Cerebellar nuclear complex (tissue), 1 donor: ENCODE measurements at places on chromosomes 12 and 14.

DNA sequence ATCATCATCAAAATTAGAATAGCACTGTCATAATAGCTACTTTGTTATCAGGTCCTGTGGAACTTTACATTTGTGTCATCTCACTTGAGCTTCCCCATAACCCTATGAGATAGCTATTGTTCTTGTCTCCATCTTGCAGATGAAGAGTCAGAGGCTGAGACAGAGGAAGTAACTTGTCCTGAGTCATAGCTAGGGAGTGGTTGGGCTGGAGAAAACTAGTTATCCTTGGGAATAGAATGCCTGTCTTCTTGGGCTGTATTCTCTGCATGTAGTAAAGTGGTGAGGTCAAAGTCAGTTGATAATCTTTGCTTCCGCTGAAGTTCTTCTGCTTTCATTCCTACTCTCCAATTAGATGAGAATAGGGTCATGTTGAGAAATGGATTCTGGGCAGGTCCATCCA, 117.0 kb downstream of the SMOC1 start:
- no peak for DNase-seq

GRCh38 chr12:89245090-89245489, 107.2 kb downstream of the DUSP6 start:
- DNase-seq: no peak

DNA sequence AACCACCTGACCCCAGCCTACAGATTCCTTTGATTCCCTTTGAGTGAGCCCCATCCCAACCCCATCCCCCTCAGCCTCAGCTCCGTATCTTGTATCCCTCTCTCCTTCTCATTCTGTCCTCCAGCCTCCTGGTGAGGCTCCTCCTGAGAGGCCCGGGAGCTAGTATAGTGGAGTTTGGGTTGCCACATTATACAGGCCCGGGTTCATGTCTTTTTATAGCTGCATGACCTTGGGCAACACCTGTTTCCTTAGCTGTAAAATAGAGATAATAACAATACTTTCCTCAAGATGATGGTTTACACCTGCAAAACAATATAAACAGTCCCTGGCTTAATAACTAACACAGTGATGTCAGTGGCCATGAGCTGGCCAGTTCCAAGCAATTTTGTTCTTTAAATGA, 89.8 kb downstream of the STAB2 start:
- DNase-seq: no peak

GRCh38 chr12:89041078-89041477, 311.2 kb downstream of the DUSP6 start:
- DNase-seq: no peak

DNA sequence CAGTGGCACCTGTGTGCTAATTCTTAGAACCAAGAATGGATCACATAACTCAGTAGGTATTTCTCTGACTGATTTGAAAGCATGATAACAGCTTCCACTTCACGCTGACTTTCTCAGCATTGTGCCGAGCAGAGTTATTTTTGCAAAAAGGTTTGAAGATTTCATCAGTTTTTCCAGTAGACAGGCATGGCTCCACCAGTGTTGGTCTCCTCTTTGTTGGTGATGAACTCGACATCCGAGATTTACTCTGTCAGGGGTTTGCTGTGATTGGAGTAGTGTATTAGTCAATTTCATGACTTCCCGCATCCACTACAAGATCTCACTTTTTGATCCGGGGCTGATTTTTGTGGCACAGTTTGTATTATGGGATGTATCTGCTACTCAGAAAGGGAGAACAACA, 85.3 kb downstream of the PRKCH start:
- no peak for DNase-seq

- no peak for DNase-seq
Measured at GRCh38 chr14:89117012-89117411, 292.6 kb downstream of the TTC8 start.

DNA sequence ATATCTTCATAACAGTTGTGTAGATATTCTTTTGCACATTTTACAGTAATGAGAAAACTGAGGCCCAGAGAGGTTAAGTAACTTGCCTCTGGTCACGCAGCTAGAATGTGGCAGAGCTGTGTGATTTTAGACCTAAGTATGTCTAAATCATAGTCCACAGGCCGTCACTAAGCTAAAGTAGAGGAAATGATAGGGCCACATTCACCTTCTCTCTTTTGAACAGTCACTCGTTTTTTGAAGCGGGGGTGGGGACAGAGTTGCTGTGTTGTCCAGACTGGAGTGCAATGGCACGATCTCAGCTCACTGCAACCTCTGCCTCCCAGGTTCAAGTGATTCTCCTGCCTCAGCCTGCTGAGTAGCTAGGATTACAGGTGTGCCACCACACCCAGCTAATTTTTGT, 68.5 kb downstream of the RASSF3 start:
- no peak for DNase-seq

DNA sequence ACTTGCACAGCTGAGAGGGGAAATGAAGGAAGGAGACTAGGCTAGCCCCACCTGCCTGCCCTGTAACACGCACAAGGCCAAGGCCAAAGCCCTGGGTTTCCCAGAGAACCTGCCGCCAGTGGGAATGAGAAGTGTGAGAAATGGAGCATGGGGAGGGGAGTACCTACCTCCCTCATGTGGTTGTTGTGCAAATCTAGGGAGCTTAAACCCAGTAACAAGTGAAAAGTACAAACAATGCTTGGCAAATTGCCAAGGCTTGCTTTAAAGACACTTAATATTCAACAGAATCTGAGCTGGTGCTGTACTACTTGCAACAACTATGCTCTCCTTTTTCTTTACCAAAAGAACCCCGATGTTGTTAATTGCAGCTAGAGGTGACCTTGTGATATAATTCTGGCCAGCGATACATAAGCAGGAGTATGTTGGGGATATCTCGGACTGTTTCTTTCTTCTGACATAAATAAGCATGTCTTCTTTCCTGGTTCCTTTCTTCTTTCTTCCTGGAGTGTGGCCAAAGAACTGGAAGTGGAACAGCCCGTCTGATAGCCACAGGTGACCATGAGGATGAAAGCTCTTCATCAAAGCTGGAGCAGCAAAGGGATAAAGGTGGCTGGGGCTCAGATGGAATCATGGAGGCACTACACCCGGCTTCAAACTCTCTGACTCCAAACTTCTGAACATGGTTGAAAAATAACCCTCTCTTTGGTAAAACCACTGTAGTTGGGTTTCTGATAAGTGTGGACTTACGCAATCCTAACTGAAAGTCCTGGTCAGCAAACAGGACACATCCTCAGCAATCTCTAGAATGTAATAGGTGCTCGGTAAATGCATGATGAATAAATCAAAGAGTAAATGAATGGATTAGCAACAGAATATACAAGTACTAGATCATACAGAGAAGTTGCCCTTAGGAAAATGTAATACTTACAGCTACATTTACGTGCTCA, 207.9 kb downstream of the NUAK1 start:
- no peak for DNase-seq

GRCh38 chr14:103314496-103315277, 19.4 kb upstream of the EIF5 start:
- DNase-seq: no peak

DNA sequence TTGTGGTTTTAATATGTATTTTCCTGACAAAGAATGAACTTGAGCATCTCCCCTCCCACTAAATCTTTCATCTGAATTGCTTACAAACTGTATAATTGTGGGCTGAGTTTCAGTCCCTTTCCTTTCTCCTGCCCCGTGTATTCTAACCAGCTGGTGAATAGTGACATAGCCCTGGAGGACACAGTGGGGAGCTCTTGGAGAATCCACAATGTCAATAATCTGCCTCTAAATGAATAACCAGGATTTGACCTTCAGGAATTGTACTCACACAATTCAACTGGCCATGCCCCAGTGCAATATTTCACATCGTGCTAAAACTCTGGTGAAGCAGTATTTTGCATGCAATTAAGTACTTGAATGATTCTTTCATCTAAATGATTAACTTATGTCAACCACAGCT, 177.2 kb downstream of the C12orf42 start:
- no peak for DNase-seq

GRCh38 chr12:67430708-67431335, 161.7 kb downstream of the CAND1 start:
- no peak for DNase-seq

- DNase-seq: no peak
Measured at GRCh38 chr14:43166163-43166562, 1340.9 kb downstream of the FSCB start.

DNA sequence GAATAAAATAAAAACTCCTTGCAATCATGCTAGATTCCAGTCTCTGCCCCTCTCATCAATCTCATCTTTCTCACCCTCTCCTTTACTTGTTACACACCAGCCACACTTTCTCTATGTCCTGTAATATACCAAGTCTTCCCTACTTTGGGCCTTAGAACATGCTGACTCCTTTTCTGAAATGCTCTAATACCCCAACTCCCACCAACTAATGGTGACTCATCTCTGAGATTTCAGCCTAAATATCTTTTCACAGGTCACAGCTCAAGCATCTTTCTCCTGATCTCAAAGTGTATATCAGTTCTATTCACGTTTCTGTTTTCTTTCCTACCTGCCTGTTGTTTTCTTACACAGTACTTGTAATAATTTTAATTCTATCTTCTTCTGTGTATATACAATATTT, 378.9 kb upstream of the PRICKLE1 start:
- no peak for DNase-seq

DNA sequence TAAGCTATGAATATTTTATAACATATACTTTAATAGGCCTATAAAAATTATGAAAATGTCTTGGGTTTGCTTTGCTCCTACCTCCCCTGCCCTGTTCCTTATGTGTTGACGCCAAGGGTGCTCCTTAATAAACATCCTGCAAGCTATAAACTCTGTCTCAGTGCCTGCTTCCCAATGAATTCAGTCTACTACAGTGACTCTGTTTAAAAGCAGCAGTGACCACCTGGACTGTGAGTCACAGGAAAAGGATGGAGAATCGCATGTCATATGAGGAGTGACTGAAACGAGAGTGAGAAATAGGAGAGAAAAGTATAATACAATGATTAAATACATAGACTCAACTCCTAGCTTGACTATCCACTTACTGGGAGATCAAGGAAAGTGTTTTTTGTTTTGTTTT, 41.1 kb upstream of the CFAP54 start:
- DNase-seq: no peak

DNA sequence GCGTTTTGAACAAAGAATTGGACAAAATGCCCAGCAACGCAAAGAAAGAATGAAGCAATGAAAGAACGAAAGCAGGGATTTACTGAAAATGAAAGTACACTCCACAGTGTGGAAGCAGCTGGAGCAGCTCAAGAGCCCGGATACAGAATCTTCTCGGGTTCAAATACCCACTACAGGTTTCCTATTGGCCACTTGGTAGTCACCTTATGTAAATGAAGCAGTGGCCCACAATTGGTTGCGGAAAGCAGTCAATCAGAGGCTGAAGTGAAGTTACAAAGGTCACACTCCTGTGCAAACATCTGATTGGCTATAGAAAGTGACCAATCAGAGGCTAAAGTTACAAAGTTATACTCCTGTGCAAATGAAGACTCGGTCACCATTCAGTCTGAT, 15.0 kb upstream of the PPP1R13B start:
- no peak for DNase-seq

- no peak for DNase-seq
Measured at GRCh38 chr12:115911360-115911759, 366.1 kb downstream of the MED13L start.

DNA sequence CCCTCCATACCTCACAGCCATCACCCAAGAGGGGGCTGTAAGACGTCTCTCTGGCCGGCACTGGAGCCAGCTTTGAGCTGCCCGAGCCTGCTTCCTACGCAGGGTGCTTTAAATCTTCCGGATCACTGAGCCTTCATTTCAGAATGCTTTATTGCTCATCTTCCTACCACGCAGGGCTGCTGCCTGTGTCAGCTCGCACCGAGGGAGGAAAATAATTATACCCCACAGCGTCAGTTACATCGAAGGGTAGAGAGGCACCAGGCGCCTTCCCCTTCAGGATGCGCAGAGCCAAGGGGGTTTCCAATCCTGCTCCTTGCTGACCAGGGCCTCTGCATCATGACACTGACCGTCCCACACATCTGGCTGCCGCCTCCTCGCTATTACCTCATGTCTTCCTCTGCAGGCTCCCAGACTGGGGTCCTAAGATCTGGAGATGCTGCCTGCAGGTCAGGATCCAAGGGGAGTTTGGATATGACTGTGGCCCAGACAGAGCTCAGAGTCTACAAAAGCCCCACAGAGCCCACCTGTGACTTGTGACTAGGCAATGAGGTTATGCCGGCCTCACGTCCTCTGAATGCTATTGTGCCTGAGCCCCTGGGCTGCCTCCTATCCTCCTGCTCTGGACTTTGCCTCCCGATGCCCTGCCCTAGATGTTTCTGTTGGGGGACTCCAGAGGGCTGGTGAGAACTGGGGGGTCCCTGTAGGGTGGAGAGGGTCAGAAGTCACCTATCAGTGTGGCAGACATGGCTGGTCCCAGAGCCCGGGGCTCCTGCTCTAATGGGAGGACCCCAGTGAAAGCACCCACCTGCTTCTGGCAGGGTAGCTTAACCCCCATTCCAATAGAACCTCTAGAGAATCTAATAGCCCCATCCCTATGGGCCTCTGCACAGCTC, 220.3 kb upstream of the RTL1 start:
- no peak for DNase-seq

DNA sequence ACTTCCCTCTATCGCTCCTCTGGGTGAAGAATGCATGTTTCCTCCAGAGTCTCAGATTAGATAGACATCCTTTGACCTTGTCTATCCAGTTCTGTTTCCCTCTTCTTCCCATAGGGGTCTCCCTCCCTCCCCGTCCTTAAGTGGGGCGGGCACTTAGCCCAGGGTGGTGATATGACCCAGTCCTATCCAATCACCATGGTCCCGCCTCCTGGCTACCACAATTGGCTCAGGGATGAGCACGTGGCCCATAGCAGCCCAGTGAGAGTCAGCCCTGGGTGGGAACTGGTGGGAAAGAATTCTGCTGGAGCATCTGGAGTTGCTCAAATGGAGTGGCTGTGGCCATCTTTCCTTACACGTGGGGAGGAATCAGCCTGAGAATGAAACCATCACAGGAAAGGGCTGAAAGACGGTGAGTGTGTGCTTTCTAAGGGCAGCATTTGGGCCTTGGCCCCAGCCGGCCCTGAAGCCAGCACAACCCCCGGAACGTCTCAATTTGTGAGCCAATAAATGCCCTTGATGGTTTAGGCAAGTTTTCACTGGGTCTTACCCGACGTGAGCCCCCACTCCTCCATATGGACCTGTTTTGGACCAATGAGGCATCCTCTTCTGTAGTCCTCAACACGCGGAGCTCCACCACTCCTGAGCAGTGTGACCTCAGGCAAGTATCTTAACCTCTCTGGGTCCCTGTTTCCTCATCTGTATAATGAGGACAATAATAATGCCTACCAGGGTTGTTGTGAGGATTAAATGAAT, 14.4 kb upstream of the MLXIP start:
- no peak for DNase-seq

GRCh38 chr12:26177283-26177682, 18.1 kb upstream of the SSPN start:
- no peak for DNase-seq

GRCh38 chr14:99850709-99851108, 57.5 kb downstream of the EML1 start:
- no peak for DNase-seq

GRCh38 chr12:127192391-127192790, 1074.6 kb upstream of the TMEM132C start:
- DNase-seq: no peak

- no peak for DNase-seq
Measured at GRCh38 chr12:49487605-49488004, 51.2 kb upstream of the KCNH3 start.
